Calu3 (cell line): ENCODE measurements at places on chromosomes 11 and 22.

- no peaks in the 10 kb centered on the region for H3K27me3 ChIP-seq
- no peak for DNase-seq
- peaks cover 8% of the 10 kb centered on the region for H3K4me1 ChIP-seq
- peaks cover 5% of the 10 kb centered on the region for H3K36me3 ChIP-seq
- no peak overlapping the region for H3K4me3 ChIP-seq
Observed at GRCh38 chr22:39278040-39278439, 33.3 kb upstream of the PDGFB start.

DNA sequence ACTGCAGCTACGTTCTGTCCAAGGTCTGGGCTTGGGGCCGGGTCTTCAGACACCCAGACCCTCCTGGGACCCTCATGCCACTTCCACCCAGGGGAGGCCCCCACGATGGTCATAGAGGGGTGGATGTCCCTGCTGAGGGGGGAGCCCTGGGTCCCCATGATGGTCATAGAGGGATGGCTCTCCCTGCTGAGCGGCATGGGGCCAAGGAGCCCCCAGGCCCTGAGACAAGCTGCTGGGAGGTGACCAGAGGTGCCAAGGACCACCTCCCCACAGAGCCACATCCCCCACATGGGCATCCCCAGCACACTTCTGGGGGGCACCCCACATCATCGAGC lies 7.2 kb downstream of the MUC5B start:
- no peaks in the 10 kb centered on the region for H3K27me3 ChIP-seq
- H3K27ac ChIP-seq: no peak overlapping the region
- H3K36me3 ChIP-seq: peaks cover 4% of the 10 kb centered on the region
- no peaks in the 10 kb centered on the region for H3K4me1 ChIP-seq
- DNase-seq: no peak
- no peak overlapping the region for H3K4me3 ChIP-seq

DNA sequence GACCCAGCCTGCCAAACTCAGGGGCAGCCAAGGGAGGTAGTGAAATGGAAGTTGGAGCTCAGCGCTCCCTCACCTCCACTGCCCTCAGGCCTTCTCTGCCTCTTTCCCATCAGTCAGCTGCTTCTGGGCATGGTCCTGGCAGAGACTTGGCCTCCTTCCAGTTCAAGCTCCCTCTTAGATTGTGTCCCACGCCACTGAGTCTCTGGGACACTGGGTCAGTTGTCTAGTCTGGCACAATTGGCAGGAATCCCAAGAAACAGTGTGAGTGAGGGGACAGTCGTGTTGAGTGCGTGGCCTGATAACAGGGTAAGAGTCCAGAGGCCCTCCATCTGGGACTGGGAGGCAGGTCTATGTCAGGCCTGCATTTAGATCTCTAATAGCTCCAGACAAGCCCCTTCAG lies 7.1 kb upstream of the SLC35E4 start:
- no peak overlapping the region for H3K4me3 ChIP-seq
- no peaks in the 10 kb centered on the region for H3K27me3 ChIP-seq
- DNase-seq: no peak

DNA sequence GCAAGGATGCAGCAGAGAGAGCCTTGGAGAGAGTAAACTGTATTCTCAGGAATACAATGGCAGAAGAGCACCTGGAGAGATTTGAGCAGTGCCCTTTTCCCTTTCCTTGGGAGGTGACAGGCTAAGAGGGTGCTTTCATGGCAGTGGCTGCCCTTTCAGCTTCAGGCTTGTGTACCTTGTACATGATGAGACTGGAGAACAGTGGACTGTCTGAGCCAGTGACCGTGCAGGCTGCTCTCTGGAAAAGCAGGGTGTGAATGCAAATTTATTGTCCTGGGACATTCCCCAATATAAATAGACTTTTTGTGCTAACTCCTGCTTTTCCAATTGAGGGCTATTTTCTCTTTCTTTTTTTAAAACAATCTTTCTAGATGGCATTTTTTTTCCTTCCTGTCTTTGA lies 99.3 kb downstream of the TRIM44 start:
- H3K27me3 ChIP-seq: no peaks in the 10 kb centered on the region
- H3K4me1 ChIP-seq: peaks cover 33% of the 10 kb centered on the region
- H3K36me3 ChIP-seq: no peaks in the 10 kb centered on the region
- no peak for DNase-seq
- H3K27ac ChIP-seq: no peak overlapping the region

GRCh38 chr11:130636722-130637464 lies 188.4 kb downstream of the ADAMTS15 start:
- DNase-seq: peak; percentile 13
- no peaks in the 10 kb centered on the region for H3K27me3 ChIP-seq
- peak overlapping the region; percentile 9 for H3K4me3 ChIP-seq

GRCh38 chr22:46618667-46619066 lies 1.5 kb upstream of the GRAMD4 start:
- H3K4me3 ChIP-seq: no peak overlapping the region
- no peaks in the 10 kb centered on the region for H3K27me3 ChIP-seq
- peaks cover 2% of the 10 kb centered on the region for H3K36me3 ChIP-seq
- H3K27ac ChIP-seq: no peak overlapping the region

DNA sequence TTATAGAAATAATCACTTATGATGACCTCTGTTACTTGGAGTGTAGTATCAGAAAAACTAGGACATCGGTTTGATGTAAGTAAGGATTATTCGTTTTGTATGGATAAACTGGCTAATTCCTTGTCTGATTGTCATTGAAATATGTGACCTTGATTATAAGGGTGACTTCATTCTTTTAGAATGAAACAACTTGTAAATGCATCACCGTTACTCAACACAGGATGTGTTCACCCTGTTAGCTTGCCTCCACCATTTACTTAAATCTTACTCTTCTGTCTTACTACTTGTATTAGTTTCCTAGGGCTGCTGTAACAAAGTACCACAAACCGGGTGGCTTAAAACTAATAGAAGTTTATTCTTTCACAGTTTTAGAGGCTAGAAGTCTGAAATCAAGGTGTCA lies 7.9 kb downstream of the SFI1 start:
- H3K27ac ChIP-seq: no peak overlapping the region
- DNase-seq: no peak
- H3K4me1 ChIP-seq: no peaks in the 10 kb centered on the region
- H3K36me3 ChIP-seq: no peaks in the 10 kb centered on the region
- no peak overlapping the region for H3K4me3 ChIP-seq

- H3K4me3 ChIP-seq: peak overlapping the region; percentile 3
- peak overlapping the region; percentile 14 for H3K27ac ChIP-seq
- peaks cover 41% of the 10 kb centered on the region for H3K4me1 ChIP-seq
Observed at GRCh38 chr22:25025491-25026400, 73.2 kb downstream of the KIAA1671 start.
